Stimulated activated CD8-positive, alpha-beta memory T cell treated with anti-CD3 and anti-CD28 coated beads, Interleukin-7, amount 100 ng/mL, for 1 hour (primary cell): ENCODE measurements at places on chromosomes 2 and 18.

GRCh38 chr2:193276988-193277387 is 1082.3 kb upstream of the TMEFF2 start:
- no peak for DNase-seq

GRCh38 chr2:206323486-206323885 is 49.0 kb downstream of the ZDBF2 start:
- no peak for DNase-seq

DNA sequence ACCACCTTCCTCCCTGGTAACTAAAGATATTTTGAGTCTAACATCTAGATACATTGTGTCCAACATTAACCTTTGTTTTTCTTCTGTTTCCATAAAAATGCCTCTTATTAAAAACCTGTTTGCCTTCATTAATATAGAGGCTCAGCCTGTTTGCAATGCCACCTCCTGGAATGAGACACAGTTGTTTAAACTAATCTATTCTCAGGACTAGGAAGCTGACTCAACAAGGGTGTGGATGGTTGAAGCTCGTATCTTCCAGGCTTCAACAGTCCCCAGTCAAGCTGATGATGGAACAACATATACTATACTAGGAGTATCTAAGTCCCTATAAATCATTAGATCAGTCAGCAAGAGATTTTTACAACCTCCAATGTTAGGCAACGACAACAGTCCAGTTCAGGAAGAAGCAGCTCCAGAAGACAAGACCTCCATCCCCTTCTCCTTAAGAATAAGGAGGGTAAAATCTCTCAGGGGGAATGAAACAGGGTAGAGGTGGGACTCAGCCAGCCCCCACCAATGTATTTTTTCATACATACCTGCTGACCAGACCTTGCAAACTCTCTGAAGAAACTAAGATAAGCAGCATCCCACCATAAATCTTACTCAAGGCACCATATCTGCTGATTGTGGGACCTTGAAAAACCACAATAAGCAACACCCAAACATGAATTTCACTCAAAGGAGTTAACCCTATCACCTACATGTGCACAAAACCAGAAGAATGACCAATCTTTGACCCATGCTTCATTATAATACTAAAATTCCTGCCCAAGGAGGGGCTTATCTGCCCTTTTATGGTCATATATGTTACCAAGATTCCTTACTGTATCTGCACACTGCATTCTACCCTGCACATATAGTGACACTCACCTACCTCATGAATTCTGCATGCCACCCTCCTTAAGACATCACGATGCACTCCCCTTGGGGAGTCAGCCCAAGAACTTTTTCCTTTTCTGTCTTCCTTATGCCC is 21.4 kb downstream of the ZNF24 start:
- no peak for DNase-seq

DNA sequence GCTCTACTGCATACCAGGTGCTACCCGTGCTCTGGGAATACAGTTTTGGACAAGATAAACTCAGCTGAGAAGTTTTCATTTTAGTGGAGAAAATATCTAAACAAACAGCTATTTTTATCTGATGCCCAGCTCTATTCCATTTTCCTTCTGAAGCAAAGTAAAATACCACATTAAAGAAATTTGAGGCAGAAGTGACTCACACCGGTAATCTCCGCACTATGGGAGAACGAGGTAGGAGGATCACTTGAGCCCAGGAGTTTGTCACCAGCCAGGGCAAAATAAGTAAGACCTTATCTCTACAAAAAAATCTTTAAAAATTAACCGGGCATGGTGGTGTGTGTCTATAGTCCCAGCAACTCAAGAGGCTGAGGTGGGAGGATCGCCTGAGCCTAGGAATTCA is 416.2 kb upstream of the LYPD1 start:
- no peak for DNase-seq

- DNase-seq: no peak
Observed at GRCh38 chr18:78891185-78891762, 88.3 kb upstream of the SALL3 start.
